ENCODE measurements at places on chromosomes 11 and 22.

- no peak for DNase-seq
Observed at GRCh38 chr22:37657590-37658132, 862 bp upstream of the PDXP start.

DNA sequence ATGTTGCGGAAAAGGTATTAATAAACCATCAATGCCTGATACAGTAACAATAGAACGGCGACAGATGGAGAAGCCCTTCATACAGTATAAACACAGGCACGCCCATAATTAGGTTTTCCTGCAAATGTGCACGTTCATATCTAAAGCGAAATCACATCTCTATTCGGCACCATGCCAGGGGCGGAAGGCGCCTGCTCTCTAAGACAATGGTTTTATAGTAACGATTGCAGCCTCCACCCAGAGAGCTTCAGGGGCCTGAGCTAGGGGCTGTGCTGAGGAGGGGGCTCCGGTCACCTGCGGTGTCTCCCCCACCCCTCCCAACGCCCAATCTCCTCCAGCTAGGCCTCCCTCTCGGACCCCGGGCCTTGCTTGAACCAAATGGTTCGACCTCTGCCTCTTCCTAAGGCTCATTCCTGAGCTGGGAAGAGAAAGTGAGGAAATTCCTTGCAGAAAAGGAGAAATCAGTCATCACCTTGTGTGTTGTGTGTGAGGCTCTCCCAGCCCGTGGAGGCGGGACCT lies 9.6 kb downstream of the KRTAP5-5 start:
- no peak for DNase-seq

DNA sequence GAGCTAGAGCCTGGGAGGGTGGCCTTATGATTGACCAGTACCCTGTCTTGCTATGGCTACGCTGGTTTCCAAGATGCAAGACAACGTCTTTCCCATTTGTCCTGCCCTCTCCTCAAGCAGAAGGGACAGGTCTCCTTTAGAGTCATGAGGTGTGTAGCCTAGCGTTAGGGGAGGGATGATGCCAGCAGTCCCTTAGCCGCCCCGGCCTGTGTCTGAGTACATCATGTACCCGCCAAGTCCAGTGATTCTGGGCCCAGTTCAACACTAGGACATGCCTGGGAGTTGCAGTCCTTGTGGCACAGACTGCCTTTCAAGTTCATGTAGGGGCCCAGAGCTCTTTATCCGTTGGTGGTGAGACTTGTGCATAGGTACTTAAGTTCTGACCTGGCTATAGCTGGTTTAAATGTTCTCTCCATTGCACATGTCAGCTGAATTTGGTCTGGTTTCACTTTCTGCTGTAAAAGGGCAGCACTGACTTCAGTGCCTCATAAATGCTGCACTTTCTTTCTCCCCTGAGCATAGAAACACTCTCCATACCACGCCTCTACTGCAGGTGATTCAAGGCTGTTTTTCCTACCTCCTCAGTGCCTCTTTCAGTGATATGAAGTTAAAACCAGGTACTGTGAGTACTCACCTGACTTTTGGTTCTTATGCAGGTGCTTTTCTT lies 151.1 kb downstream of the METTL15 start:
- DNase-seq, result no peak

GRCh38 chr11:2298795-2299761 lies 2.6 kb downstream of the C11orf21 start:
- DNase-seq, result no peak

DNA sequence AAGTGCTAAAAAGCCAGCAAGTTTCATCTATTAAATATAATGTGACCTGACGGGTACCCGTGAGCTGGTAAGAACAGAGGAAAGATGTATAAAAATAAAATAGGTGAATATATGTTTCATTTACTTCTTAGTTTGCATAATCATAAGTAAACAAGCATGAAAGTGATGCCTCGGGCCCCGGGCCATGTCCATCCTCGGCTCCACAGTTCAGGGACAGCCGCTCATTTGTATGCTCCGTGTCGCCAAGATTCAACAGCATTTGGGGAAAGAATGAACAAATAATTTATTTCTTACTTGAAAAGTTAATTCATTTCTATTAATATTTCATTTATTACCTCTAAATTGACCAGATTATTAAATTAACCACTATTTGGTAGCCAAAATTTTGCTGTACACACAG lies 251.8 kb downstream of the NTM start:
- no peak for DNase-seq

DNA sequence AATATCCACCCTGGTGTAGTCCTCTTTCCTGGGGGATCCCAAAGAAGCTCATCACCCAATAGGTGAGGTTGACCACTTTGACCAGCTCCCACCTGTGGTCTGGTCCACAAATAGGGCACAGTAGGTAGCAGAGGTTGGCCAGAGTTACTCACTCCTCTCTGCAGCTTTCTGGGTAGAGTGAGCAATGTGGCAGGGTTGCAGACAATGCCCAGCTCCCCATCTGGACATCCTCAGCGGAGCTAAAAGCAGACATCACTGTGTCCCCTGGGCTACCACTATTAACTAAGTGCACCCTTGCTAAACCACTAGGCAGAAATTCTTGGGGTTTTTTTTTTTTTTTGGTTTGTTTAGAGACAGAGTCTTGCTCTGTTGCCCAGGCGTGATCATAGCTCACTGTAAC lies 48.4 kb upstream of the TP53I11 start:
- no peak for DNase-seq

GRCh38 chr22:19510919-19511341 lies 13.3 kb downstream of the CLDN5 start:
- no peak for DNase-seq

DNA sequence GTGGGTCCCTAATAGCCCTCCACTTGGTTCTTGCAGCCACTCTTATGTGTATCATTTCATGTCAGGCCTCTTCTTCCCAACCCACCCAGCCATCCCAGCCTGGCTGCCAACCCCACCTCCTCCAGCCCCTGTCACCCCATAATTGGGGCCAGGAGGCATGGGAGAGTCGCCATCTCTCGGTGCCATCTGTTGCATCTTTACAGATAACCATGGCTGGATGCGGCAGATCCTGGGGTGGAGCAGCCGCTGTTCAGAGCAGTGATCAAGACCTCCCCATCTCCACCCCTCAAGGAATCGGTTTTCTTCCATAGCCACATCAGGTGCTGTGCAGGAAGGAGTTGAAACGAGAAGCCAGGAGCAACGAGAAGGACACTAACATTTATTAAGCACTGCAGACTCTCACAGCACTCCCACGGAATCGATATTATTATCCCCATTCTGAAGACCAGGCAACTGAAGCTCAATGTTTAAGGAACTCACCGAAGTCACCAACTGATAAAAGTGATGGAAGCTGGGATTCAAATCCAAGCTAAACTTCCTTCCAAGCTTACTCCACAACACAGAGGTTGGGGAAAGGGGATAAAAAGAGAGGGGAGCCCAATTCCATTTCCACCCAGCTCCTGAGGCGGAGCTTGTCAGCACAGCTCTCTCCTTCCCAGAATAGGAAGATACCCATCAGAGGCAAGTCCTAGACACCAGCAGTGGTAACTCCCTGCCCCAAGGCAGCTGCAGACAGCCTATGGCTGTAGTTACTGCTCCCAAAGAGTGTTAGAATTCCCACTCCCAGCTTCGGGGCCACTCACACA lies 2.7 kb downstream of the SLC43A1 start:
- no peak for DNase-seq

DNA sequence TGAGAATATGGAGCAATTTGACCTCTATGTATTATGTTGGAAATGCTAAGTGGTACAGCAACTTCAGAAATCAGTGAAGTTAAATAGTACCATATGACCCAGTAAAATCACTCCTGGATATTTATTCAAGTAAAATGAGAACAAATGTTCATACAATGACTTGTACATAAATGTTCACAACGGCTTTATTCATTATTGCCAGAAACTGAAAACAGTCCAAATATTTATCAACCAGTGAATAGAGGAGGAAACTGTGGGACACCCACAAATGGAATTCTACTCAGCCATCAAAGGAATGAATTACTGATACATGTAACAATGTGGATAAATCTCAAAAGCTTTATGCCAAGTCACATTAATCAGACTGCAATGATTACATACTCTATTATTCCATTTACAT lies 416.3 kb downstream of the AASDHPPT start:
- no peak for DNase-seq

DNA sequence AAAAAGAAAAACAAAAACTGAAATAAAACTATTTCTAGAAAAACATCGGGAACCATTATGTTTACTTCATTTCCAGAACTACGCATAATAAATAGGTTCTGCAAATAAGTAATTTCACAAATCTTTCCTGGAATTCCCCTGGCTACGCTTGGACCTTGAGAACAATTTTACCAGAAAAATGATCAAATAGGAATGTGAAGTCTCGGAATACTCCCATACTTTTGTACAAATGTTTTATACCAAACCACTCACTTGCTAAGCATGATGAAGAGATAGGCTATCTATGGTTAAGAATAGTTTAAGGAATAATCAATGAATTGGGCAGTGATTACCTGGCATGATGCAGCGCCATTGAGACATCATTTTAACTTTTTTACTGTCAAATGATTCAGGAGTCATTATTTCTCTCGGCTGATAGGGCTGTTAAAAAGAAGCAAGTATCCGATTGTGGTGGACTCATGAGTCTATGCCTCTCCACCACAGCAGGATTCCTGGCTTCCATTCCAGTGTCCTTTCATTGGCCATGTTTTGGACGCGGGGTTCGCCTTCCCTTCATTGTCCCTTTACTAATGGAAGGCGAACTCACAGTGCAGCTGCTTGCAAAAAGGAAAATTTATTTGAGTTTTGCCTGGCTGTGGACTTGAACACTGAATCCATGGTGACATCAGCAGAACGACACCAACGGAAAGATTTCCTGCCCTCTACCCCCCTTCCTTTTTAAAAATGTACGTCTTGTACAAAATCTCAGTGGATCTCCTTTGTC lies 39.9 kb upstream of the BLID start:
- DNase-seq, result no peak

DNA sequence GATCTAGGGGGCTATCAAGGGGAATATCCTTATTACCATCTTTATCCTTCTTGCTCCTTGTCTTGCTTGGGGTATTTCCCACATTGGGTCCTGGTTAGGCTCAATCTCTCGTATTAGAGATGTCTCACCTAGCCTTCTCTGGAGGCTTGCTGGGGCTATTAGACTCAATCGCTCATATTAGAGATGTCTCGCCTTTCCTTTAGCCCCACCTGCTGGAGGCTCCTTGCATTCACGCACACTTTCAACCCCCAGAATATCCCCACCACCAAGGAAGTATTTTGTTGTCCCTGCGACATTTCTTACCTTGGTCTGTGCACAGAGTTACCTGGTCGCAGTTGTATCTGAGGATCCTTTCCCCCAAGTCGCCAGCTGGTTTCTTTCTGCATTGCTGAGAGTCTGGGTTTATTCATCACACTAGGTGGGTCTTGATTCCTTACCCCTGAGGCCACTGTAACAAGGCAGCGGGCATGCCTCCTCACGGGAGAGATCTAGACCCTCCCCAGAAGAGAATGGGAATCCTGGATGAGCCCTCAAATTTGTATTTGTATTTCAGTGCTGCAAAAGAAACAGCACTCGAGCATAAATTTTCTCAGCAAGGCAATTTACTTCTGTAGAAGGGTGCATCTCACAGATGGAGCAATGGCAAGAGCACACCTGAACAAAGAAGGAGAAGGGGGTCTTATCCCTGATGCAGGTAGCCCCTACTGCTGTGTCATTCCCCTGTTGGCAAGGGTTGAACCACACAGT lies 15.9 kb upstream of the HYLS1 start:
- DNase-seq, result no peak

- DNase-seq, result peak; percentile 64
Observed at GRCh38 chr11:118892514-118892913, 8.8 kb downstream of the CXCR5 start.

DNA sequence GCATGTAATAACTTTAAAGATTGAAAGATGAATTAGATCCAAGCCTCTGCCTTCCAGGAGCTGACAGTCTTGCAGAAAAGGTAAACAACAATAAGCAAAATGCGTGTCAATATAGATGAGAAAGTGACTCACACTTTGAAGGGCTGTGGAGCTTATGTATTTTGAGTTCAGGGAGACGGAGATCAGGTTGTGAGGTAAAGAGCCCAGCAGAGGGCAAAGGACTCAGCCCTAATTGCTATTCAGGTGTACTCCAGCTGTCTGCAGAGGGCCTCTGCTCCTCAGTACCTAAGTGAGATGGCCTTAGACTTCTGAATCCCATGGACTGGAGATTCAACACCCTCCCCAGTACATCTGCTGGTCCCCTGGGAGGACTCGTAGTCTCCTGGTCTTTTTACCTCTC lies 22.9 kb upstream of the CTR9 start:
- no peak for DNase-seq

DNA sequence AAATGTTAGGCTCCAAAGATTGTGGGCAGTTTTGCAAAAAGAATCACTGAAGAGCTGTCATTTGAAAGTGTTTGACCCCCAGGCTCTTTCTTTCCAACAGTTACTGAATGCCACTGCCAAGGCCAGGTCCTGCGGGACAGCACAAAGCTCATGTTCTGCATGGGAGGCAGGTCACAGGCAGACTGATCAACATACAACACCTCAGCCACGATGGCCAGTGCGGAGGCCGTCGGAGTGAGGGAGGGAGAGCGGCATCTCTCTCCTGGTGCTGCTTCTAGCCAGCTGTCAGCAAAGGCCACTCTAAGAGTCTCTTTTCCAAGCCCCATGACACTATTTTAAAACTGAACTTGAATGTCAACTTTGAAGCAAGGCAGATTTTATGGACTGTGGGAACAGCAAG lies 49.9 kb downstream of the ARFGAP3 start:
- DNase-seq, result no peak

GRCh38 chr22:47575291-47575690 lies 812.8 kb downstream of the TBC1D22A start:
- no peak for DNase-seq
